Right lobe of liver (tissue), 6 donors: ENCODE measurements at places on chromosomes 11 and 22. TPM values are rescaled to one million over a fixed set of nuclear protein-coding genes. Genes with fewer than 3 reads are reported as not detected.
A peak's percentile ranks its signal among the peaks of the same experiment; 100 is the strongest.

The GNAZ gene
- total RNA-seq, result 0.15 TPM

DNA sequence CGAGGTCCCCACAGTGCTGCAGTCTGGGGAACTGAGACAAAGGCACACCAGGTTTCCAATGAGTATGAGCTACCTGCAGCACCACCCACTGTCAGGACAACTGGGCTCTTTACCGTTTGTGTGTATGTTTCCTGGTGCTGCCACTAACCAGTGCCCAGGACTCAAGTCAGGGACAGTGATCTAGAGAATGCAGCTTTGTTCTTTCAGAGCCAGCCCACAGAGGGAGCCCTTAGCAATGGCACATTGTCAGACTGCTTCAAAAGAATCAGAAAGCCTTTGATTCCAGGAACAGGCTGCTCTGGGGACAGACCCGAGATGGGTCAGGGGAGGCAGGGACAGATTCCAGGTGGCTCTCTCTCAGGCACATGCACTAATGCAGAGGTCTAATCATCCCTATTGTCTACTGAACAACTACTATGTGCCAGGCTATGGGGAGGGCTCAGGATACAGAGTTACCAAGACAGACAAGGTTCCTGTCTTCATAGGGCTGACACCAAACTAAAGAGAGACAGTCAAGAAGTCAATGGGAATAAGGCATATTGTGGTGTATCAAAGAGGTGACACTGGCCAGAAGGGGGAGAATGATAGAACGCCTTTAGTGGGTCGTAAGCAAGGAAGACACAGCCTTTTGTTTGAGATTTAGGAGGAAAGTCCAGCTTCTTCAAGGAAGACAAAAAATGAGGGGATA is 103.7 kb downstream of the VPREB1 start:
- no peak for DNase-seq

The DDTL gene
- 3.5 TPM for total RNA-seq

The GDPD4 gene
- 0.29 TPM for total RNA-seq

GRCh38 chr11:67412495-67413179 is 2.8 kb upstream of the CARNS1 start:
- H3K4me3 ChIP-seq, result no peak overlapping the region
- H3K4me1 ChIP-seq, result peaks cover 9% of the 10 kb centered on the region
- no peak overlapping the region for H3K27ac ChIP-seq
- no peaks in the 10 kb centered on the region for H3K27me3 ChIP-seq

The CRYBB2 gene
- total RNA-seq, result not detected

DNA sequence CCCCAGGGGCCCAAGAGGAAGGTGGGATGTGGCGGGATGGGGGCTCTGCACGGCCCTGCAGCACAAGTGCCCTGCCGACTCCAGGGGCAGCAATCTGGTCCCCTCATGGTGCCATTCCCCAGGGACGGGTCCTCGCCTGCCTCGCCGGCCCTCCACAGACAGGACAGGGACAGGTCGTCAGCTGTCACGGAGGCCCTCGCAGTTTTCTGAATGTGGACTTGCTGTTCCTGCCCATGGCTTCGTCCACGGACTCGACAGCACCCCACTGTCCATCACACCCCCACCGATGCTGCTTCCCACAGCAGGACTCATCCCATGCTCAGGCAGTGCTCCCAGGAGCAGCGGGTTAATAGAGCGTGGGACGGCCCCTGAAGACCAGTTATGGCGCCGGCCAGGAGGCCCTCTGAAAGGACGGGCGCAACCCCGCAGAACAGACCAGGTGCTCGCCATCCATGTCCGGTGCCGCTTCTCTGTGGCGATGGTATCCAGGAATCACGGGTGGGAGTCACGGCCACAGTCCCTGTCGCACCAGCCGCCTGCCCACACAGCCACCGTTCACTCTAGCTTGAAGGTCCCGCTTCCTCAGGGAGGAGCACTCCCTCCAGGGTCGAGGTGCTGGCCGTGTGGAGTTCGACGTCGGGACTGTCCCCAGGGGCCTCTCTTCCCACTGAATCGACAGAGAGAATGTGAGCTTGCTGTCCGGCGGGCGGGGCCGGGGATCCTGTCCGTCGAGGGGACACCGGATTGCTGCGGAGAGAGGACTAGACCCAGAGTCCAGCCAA is 18.5 kb upstream of the MUC2 start:
- no peaks in the 10 kb centered on the region for H3K4me1 ChIP-seq
- H3K4me3 ChIP-seq, result no peak overlapping the region
- no peaks in the 10 kb centered on the region for H3K27me3 ChIP-seq
- no peaks in the 10 kb centered on the region for H3K36me3 ChIP-seq

DNA sequence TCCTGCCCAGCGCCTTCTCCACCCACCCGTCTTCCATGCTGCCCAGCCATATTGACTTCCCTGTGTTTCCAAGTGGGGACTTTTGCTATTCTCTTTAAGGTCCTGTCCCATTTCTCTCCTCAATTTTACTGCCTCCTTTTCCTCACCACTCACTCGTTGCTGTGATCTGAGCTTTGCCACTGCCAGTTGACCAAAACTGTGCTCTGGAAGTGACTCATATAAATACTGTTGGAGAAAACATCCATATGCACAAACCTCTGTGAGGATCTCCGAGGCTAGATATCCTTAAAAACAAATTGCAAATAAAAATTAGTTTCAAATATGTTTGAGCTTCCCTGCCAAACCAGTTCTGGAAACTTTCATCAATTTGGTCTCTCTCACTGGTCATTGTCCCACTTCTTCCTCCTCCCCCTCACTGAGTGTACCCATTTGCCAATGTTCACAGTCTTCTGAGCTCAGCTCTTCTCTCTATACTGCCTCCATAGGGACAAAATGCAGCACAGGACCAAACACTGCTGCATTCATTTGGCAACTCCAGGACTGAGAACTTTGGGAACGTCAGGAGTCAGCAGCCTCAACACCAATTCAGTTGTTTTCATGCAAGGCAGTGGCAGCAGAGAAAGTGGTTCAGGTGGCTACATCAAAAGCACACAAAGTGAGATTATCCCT is 34.0 kb upstream of the MMP13 start:
- no peaks in the 10 kb centered on the region for H3K4me1 ChIP-seq
- no peak for DNase-seq
- no peak overlapping the region for H3K4me3 ChIP-seq
- no peaks in the 10 kb centered on the region for H3K27me3 ChIP-seq

The CHST1 gene
- 0.49 TPM for total RNA-seq

The HSPB2 gene
- total RNA-seq, result not detected

The PANX2 gene
- total RNA-seq, result 3.9 TPM

DNA sequence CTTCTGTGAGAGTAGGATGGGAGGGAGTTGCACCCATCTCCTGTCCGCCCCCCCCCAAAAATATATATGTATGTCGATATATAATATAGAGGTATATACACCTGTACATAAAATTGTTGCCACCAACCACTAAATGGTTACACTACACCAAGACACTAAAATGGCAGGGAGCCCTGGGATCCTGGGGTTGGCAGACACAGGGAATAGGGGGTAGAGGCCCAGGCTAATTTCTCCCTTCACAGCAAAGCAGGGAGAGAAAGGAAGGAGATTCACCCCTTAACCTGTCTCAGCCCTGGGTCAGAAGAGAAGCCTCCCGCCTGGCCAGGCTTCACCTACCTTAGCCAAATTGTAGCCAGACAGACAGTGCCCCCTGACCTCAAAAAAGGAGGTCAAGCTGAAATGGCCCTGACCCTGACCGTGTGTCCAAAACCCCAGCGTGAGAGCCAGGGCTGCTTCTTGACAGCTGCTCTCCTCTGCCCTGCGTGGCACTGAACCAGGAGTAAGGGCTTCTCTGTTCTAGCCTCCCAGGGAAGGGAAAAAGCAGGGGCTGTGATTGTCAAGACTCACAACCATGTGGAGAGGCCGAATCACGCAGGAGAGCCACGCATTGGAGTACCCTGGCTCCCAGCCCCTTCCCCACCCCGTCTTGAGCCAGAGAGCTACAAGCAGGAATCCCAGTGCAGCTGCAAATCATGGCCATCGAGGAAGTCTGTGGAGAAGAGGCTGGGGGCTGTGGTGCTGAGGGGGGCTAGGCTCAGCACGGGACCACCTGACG is 40.5 kb downstream of the SGSM3 start:
- DNase-seq, result peak; percentile 73
- no peak overlapping the region for H3K27ac ChIP-seq
- H3K4me1 ChIP-seq, result no peaks in the 10 kb centered on the region
- no peaks in the 10 kb centered on the region for H3K27me3 ChIP-seq
- H3K36me3 ChIP-seq, result no peaks in the 10 kb centered on the region

- no peak overlapping the region for H3K27ac ChIP-seq
- no peak overlapping the region for H3K4me3 ChIP-seq
- H3K36me3 ChIP-seq, result peaks cover 5% of the 10 kb centered on the region
- no peaks in the 10 kb centered on the region for H3K27me3 ChIP-seq
- no peaks in the 10 kb centered on the region for H3K4me1 ChIP-seq
These were observed 1.9 kb upstream of the FKBP2 start for GRCh38 chr11:64238999-64239398.

GRCh38 chr11:35549787-35550186 is 24.4 kb upstream of the PAMR1 start:
- no peak for DNase-seq
- H3K36me3 ChIP-seq, result no peaks in the 10 kb centered on the region
- no peak overlapping the region for H3K4me3 ChIP-seq
- H3K27ac ChIP-seq, result no peak overlapping the region
- no peaks in the 10 kb centered on the region for H3K27me3 ChIP-seq

DNA sequence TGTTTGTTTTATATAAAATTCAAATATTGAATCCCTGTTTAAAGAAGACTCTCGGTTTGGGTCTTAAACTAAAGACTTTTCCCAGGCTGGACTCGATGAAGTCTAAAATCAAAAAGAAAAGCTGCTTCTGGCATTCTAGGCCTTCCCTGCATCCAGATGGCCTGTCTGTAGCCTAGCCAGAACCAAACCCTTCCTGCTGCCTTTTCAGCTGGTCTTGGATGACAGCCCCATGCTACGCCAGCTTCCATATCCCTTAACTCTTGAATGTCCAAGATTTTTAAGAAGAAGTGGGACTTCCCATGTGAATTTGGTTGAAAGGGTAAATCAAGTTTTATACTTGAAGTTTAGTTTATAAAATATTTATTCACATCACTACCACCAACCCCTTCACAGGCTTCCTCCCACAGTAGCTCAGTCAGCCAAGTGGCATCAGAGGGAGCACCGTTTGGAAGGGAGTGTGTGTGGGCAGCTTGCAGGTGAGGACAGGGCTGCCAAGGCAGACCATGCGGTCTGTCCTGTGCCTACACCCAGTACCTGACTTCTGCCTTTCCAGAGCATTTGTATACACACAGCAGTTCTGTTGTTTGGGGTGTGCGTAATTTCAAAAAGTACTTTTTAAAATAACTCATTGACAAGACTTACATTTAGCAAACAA is 18.2 kb upstream of the PSMA1 start:
- no peak overlapping the region for H3K27ac ChIP-seq
- H3K4me3 ChIP-seq, result no peak overlapping the region
- H3K27me3 ChIP-seq, result no peaks in the 10 kb centered on the region
- H3K4me1 ChIP-seq, result peaks cover 57% of the 10 kb centered on the region

GRCh38 chr11:118157186-118157895 is 4.7 kb upstream of the SCN4B start:
- no peak overlapping the region for H3K27ac ChIP-seq
- DNase-seq, result no peak
- H3K4me3 ChIP-seq, result no peak overlapping the region
- H3K27me3 ChIP-seq, result peaks cover 18% of the 10 kb centered on the region
- H3K4me1 ChIP-seq, result peaks cover 9% of the 10 kb centered on the region

DNA sequence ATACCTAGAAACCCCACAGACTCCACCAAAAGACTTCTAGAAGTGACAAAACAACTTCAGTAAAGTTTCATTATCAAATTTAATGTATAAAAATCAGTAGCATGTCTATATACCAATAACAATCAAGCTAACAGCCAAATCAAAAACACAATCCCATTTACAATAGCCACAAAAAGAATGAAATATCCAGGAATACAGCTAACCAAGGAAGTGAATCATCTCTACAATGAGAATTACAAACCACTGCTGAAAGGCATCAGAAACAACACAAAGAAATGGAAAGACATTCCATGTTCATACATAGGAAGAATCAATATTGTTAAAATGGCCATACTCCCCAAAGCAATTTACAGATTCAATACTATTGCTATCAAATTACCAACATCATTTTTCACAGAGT is 46.0 kb downstream of the PRCP start:
- H3K4me1 ChIP-seq, result peaks cover 3% of the 10 kb centered on the region
- no peaks in the 10 kb centered on the region for H3K27me3 ChIP-seq
- DNase-seq, result no peak
- H3K4me3 ChIP-seq, result no peak overlapping the region
- H3K27ac ChIP-seq, result no peak overlapping the region

The OOSP4A gene
- not detected for total RNA-seq

GRCh38 chr11:49995565-49995964 is 13.2 kb upstream of the OR4C12 start:
- no peak for DNase-seq
- no peaks in the 10 kb centered on the region for H3K36me3 ChIP-seq

The JHY gene
- not detected for total RNA-seq

GRCh38 chr11:89736566-89736965 is 26.5 kb downstream of the TRIM77 start:
- H3K27ac ChIP-seq, result no peak overlapping the region
- H3K27me3 ChIP-seq, result no peaks in the 10 kb centered on the region
- H3K4me1 ChIP-seq, result no peaks in the 10 kb centered on the region
- no peak for DNase-seq

DNA sequence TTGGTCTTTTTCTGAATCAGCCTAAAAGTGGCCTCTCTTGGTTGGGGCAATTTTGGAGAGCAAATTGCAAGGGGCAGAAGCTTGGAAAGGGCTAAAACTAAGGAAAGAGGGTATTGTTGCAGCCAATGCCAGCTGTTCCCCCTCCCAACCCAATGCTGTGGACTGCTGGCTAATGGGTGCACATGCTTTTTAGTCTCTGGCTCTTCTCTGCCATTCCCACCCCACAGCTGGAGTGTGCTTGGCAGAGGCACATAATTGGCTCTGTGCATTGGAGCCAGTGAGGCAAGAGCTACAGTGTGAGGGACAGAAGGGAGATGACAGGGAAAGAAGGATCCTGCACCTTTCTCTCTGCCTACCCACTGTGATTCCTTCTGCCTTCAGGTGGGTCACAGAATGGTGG is 140.0 kb downstream of the NECTIN1 start:
- H3K4me1 ChIP-seq, result no peaks in the 10 kb centered on the region
- H3K4me3 ChIP-seq, result no peak overlapping the region
- DNase-seq, result no peak
- H3K27ac ChIP-seq, result no peak overlapping the region
- no peaks in the 10 kb centered on the region for H3K27me3 ChIP-seq
- no peaks in the 10 kb centered on the region for H3K36me3 ChIP-seq
